Suprapubic skin (tissue), 4 donors: ENCODE measurements at places on chromosomes 13 and 19. TPM values are rescaled to one million over a fixed set of nuclear protein-coding genes. Genes with fewer than 3 reads are reported as not detected.

- H3K36me3 ChIP-seq: no peaks in the 10 kb centered on the region
- peaks cover 15% of the 10 kb centered on the region for H3K27me3 ChIP-seq
- no peak overlapping the region for H3K4me3 ChIP-seq
- DNase-seq: peak; percentile 80
- peaks cover 63% of the 10 kb centered on the region for H3K4me1 ChIP-seq
Observed at GRCh38 chr19:45640849-45641273, 1.7 kb upstream of the EML2 start.

- H3K27me3 ChIP-seq: peaks cover 40% of the 10 kb centered on the region
- no peaks in the 10 kb centered on the region for H3K36me3 ChIP-seq
- peak; percentile 54 for DNase-seq
- peak overlapping the region; percentile 82 for H3K27ac ChIP-seq
Observed at GRCh38 chr19:51027126-51027806, 850 bp upstream of the KLK11 start.

- H3K27me3 ChIP-seq: peaks cover 12% of the 10 kb centered on the region
- no peak overlapping the region for H3K4me3 ChIP-seq
- H3K36me3 ChIP-seq: no peaks in the 10 kb centered on the region
- no peaks in the 10 kb centered on the region for H3K4me1 ChIP-seq
Observed at GRCh38 chr13:109844396-109844795, 58.0 kb upstream of the IRS2 start.

The CRX gene
- total RNA-seq: not detected

The NTF4 gene
- total RNA-seq: 22.5 TPM
